ENCODE measurements at places on chromosomes 5 and 9. TPM values are rescaled to one million over a fixed set of nuclear protein-coding genes. Genes with fewer than 3 reads are reported as not detected.

Gene FAM81B
- 1.2 TPM for total RNA-seq

Gene RANBP3L
- not detected for total RNA-seq

Gene MARCHF11
- 2.2 TPM for total RNA-seq

Gene DMRT2
- total RNA-seq: 0.31 TPM

Gene SPINK6
- not detected for total RNA-seq

Gene SELENOP
- total RNA-seq: 68.9 TPM

Gene YIPF5
- 47.8 TPM for total RNA-seq

Gene LCP2
- total RNA-seq: 13.8 TPM

Gene CTSV
- total RNA-seq: 20.4 TPM

Gene NUTM2G
- total RNA-seq: not detected

Gene GRXCR2
- total RNA-seq: not detected

Gene ROR2
- 3.5 TPM for total RNA-seq
